Kidney epithelial cell (primary cell): ENCODE measurements at places on chromosomes 4 and X.

DNA sequence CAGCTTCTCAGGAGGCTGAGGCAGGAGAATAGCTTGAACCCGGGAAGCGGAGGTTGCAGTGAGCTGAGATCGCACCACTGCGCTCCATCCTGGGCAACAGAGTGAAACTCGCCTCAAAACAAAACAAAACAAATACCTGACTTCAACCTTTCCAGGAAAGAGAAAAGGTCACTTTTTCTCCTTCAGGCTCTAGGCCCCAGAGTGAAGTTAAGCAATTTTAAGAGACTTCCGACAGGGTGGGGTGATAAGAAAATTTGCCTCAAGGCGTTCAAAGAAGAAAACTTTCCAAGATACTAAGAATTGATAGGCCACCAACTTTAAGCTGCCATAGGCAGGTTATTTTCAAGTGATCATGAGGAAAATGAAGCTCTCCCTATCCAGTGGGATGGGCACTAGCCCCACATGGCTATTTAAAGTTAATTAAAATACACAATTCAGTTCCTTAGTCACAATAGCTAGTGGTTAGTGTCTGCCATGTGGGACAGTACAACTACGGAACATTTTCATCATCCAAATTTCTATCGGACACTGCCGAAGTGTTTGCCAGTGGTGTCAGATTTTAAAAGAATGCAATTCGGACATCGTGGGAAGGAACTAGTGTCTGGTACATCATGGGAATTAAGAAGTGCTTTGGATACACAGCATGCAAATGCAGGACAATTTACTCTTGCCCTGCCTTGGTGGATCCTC lies 33.0 kb downstream of the SMS start:
- no peak for DNase-seq

- DNase-seq: no peak
Measured at GRCh38 chrX:32480019-32480418, 731.3 kb downstream of the DMD start.

DNA sequence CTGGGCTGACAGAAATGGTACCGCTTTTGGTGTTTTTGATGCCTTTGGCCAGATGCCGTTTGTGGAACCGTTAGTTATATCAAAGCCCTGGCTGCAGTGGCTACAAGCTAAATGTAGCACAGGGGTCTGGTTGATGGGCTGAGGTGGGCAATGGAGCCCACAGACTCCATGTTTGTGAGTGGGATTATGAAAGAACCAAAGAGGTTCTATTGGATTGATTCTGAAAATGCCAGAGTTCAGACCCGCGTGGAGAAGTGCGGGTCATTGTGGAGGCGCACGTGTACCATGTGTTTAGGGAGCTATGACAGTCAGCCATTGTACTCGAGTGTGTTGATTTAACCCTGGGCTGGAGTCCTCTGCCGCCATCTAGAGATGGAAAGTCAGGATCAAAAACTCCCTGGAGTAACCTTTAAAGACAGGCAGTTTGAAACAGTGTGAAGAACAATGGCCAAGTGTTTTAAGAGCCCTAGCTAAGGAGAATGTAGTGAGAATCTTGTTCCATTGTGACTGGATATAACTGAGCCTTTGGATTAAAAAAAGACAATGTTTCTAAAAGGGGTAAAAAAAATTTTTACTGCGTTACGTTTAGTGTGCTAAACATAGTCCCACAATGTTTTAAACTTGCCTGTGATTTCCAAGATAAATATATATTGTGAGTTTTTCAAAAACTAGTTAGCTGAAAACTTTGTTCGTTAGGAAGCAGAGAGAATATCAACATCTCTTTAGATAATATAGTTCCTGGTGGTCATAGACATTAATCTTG lies 12.7 kb downstream of the ART3 start:
- DNase-seq: peak; percentile 25

GRCh38 chrX:120334151-120334550 lies 22.9 kb upstream of the TMEM255A start:
- DNase-seq: no peak

DNA sequence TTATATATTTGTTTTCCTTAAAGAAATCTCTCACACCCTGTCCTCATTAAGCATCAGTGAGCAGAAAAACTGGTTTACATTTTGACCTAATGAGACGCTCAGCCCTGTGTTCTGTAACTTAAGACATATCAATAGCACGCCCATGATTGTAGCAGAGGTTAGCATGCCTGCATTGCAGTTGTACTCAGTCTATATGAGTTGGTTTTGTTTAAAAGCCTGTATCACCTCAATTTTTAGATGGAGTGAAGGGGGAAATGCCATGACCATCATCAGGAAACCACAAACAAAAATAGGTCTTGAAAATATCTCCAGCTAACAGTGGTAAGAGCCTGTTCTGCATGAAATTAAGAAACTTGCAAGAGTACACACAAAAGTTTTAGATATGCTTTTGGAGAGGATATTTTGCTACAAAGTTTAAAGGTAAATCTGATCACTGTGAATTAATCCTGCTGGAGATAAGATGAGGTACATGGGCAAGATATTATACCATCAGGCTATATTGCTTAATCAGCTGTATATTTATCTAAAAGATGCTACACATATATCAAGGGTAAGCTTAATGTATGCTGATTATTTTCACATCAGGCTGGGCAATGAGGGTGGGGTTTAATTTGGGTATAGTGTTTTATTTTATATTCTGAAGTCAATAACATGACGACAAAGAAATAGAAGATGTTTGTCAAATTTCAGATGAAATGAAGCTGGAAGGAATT lies 13.1 kb upstream of the COQ2 start:
- DNase-seq: no peak

DNA sequence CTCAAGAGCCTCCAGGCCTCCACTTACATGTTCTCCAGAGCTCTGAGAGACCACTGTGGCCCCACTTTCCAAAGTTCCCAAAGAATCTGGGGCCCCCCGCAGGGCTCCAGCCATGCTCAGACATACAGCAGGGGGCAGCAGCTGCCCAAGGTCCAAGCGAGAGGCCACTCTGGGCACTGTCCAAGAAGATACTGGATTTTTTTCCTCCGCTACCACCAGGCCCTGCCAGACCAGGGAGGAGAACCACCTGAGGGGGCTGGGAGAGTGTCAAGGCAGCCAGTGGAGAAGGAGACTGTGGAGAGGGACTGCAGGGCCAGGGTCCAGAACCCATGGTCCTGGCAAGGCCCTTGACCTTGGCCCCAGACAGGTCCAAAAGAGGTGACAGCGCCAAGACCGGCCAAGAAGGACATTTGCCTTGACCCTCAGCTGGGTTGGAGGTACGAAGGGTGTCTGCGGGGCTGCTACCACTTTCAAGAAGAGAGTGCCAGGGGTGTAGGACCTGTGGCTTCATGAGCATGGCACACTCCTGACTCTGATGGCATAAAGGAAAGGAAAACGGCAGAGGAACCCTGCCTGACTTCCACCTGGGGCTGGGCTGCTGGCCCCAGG lies 5.3 kb downstream of the EMD start:
- no peak for DNase-seq

DNA sequence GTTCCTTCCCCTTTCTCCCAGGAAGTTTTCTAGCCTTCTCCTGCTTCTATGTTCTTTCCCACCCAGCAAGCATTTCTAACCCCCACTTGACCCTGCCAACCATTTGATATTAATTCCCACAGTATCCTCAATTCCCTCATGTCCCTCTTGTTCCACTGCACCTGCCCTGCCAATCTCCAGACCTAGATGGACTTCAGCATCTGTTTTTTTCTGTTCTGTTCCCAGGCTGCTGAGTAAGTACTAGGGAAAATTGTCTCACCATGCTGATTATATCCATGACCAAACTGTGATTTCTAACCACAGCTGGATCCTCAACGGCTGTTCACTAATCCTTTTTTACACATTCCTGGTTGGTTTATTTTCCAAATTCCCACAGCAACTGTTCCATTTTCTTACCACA lies 37.7 kb downstream of the CLCN5 start:
- no peak for DNase-seq

DNA sequence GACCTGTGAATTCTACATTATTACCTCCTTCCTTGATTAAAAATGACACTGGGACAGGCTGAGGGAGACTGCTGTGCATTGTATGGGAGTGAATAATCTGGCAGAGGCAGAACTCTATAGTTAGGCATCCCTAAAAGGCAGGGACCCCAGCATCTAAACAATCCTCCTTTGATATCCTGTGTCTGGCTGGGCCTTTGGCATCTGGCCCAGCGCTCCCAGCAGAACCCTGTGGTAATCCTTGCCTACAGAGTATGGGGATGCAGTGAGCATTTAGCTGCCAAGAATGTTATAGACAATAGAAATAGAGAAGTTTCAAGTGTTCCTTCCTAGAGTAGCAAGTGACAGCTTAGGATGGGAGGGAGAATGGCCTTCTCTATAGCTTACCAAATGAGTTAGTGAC lies 38.5 kb downstream of the ZCCHC12 start:
- DNase-seq: no peak

DNA sequence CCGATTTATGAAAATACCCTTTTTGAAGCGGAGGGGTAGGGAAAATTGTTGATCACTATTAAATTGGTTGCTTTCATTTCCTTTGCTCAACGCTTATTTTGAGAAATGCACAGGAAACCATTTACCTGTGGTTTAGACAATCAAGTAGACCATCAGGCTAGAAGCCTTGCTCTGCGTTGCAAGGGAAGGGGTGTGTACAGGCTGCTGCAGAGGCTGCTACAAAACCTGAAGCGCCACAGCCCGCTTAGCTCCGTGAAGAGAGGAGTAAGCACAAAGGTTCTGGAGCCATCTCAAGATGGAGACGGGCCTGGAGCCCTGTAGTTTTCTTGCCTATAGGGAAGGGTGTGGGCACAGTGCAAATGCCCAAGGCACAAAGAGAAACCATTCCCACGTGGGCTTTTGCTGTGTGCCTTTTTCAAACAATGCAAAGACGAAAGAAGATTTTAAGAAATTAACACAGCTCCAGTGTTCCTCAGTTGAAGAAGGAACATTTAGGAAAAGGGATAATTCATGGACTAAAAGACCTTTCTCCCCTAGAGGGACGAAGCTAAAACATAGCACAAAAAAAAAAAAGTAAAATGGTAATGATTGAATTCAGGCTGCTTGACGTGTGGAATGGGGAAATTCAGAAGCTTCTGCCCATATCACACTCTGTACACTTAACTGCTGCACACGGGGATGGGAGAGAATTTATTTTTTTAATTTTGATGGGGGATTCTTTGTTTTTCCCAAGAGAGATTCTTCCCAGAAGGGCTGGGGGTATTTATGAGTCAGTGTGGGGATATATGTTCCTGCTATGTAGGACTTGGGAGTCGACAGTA lies 3.5 kb downstream of the TMSB4X start:
- no peak for DNase-seq

DNA sequence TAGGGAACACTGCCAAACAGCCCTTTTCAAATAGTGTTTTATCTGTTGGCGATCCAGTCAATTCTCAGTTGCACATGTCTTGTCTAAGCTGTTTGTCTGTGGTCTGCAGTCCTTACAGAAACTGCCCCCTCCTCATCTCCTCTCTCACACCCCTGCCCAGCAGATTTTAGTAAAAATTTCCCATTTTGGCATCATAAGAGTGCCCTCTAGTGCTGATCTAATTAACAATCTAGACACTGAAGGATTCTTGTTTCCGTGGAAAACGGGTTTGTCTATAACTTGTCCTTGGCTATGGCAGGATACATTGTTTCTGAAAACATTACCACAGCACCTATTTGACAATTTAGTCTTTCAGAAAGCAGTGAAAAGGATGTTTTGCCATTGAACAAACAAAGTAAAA lies 227.2 kb upstream of the MBNL3 start:
- no peak for DNase-seq

GRCh38 chrX:65587616-65588526 lies 53.3 kb upstream of the LAS1L start:
- DNase-seq: no peak

- DNase-seq: no peak
Measured at GRCh38 chr4:40731792-40732245, 17.9 kb upstream of the NSUN7 start.

DNA sequence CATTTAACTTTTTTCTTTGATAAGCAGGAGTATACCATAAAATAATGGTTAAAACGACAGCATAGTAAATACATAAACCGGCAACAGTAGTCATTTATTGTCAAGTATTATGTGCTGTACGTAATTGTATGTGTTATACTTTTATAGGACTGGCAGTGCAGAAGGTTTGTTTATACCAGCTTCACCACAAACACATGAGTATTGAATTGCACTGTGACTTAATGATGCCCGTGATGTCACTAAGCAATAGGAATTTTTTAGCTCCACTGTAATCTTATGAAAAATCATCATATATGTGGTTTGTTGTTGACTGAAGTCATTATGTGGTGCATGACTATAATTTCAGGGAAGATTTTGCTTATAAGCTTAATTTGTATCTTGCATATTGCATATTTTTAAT lies 424.6 kb downstream of the PABPC4L start:
- no peak for DNase-seq

DNA sequence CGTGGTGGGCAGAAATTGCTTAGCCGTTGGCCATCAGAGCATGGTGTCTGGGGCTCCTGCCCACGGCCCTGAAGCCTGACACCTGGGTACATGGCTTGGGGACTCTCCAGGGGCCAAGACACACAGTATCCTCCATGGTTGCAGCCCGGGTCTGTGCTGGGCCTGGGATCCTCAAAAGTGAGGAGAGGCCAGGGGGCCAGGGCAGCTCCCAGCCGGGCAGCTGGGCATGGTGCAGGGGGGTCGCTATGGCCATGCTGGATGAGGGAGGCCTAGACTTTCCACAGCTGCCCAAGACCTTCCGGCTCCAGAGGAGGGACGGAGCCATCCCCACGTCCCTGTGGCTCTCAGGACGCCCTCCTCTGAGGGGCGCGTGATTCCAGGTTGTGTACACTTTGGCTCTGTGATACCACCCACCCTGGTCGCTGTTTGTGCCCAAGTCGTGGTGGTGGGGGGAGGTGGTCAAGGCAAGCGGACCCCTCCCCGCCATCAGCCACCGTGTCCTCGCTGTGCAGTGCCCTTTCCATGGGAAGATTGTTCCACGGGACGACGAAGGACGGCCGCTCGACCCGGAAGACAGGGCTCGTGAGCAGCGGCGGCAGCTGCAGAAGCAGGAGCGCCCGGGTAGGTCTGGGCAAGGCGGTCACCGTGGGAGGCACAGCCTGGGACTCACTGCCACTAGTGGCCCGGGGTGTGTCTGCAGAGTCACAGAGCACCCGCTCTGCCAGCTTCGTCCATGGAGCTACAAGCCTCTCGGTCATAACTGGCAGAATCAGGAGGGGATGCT lies 25.7 kb downstream of the NKX1-1 start:
- DNase-seq: no peak

DNA sequence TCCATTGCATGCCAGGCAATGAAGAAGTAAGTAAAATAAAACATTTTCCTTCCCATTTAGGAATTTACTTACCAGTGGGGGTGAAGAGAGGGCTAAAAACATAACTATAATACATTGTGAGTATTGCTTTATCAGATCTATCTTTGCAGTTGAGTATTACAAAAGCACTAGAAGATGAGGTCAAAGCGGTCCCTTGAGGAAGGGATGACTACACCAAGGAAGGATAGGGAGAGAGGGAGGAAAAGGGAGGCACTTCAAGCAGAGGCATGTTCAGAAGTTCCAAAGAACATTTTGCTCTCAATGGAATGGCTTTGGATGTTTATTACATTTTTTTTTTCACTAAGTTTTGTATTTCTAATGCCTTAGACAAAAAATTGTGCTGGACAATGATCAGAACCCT lies 127.8 kb downstream of the TET2 start:
- DNase-seq: no peak
